Upper lobe of left lung (tissue), 6 donors: ENCODE measurements at places on chromosomes 2 and 18. TPM values are rescaled to one million over a fixed set of nuclear protein-coding genes. Genes with fewer than 3 reads are reported as not detected.

The CCL20 gene
- not detected for total RNA-seq

The SERPINB3 gene
- not detected for total RNA-seq

The SMCHD1 gene
- total RNA-seq: 39.2 TPM

- H3K4me1 ChIP-seq: no peaks in the 10 kb centered on the region
- no peaks in the 10 kb centered on the region for H3K27me3 ChIP-seq
- H3K27ac ChIP-seq: no peak overlapping the region
- no peak for DNase-seq
- no peaks in the 10 kb centered on the region for H3K36me3 ChIP-seq
- H3K4me3 ChIP-seq: no peak overlapping the region
These were observed 37.7 kb upstream of the SYT4 start for GRCh38 chr18:43314941-43315340.

DNA sequence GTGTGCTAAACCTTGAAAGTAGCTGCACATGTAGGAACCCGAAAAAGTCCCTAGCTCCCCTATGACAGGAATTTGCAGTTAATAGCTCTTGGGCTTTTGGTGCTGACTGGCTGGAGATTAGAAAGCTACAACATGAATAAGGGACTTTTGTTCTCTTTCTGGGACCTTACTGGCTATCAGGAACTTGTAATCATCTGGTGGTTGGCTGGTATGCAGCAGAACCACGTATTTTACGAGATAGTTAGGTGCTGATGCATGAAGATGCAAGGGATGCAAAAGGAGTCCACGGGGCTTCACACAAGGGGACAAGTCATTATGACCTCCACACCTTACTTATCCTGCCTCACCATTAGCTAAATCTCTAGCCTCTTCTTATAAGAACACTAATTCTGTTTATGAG is 190.2 kb upstream of the NRXN1 start:
- no peak overlapping the region for H3K27ac ChIP-seq
- no peaks in the 10 kb centered on the region for H3K4me1 ChIP-seq
- no peak for DNase-seq
- H3K36me3 ChIP-seq: no peaks in the 10 kb centered on the region

DNA sequence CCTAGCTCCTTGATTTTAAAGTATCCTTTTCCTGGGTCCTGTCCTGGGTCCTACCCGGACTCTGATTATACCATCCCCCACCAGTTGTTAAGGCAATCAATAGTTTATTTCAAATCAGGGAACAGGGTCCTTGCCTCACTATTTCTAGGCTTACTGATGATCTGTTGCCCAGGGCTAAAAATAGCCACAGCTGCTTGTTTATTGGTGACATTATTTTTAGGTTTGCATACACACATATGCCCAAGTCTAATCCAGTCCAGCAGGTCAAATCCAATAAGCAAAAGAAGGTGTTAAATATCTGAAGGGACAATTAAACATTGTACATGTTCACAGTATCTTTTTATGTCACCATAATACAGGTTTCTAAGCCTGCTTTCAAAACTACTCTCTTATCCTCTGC is 66.0 kb downstream of the RAB10 start:
- no peak for DNase-seq
- H3K4me1 ChIP-seq: no peaks in the 10 kb centered on the region
- H3K36me3 ChIP-seq: no peaks in the 10 kb centered on the region

DNA sequence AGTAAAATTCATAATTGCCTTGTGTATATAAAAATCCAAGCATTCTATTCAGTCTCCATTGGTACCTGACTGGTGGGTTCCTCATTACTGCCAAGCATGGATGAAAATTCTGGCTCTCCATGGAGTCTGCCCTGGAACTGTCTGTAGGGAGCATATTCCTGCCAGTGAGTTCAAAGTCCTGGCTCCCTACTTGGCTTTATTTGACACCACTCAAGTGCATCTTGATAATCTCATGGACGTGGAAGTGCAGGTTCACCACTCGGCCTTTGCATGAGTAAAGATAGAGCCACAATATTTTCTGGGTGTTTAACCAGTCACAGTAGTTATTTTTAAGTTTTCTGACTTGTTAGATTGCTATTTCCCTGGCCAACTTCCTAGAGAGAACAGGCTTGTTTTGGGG is 63.5 kb downstream of the CNTNAP5 start:
- no peaks in the 10 kb centered on the region for H3K36me3 ChIP-seq
- DNase-seq: no peak
- no peaks in the 10 kb centered on the region for H3K27me3 ChIP-seq
- H3K27ac ChIP-seq: no peak overlapping the region
- H3K4me1 ChIP-seq: no peaks in the 10 kb centered on the region
- no peak overlapping the region for H3K4me3 ChIP-seq
